ENCODE measurements at places on chromosomes 16 and 17. TPM values are rescaled to one million over a fixed set of nuclear protein-coding genes. Genes with fewer than 3 reads are reported as not detected.
A peak's percentile ranks its signal among the peaks of the same experiment; 100 is the strongest.

Gene PRAC2
- not detected for total RNA-seq

Gene CES5A
- not detected for total RNA-seq

Gene SERPINF2
- total RNA-seq = 0.37 TPM

Gene PSMD12
- 55.7 TPM for total RNA-seq

Gene BAIAP3
- total RNA-seq = 26.7 TPM

Gene WDR59
- total RNA-seq = 65.9 TPM

Gene RAB11FIP4
- total RNA-seq = 103 TPM

Gene FBXL19
- 76.8 TPM for total RNA-seq

Gene CLEC3A
- total RNA-seq = not detected

Gene CLDN6
- 31.1 TPM for total RNA-seq

Gene FBXO39
- not detected for total RNA-seq

DNA sequence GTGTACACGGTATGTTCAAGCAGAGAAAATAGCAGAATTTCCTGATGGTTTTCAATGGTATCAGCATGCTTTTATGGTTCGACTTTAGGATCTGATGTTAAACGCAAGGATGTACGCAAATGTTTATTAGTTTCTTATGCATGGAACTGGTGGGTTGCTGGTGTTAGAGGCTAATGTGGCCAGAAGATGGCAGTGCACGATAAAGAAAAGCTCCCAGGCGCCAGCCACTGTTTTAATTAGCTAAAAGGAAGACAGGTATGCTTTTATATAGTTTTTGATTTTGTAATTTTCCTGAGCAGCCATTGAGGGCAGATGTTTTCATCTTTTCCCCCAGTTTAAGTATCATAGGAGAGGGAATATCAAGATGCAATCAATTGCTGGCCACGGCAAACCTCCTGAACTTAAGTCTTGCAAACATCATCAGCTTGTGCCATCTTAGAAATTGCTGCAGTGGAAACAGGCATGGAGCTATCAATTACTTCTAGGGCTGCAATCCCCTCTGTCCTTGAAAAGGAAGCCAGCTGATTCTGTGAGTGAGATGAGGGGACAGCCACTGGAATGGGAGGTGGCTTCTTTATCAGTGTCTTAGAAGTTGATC, 648.5 kb upstream of the RBFOX1 start:
- DNase-seq = peak; percentile 24
- H3K27ac ChIP-seq = no peak overlapping the region
- no peak overlapping the region for H3K4me3 ChIP-seq

- peaks cover 7% of the 10 kb centered on the region for H3K4me1 ChIP-seq
- DNase-seq = no peak
- no peak overlapping the region for H3K27ac ChIP-seq
- H3K36me3 ChIP-seq = peaks cover 7% of the 10 kb centered on the region
Observed at GRCh38 chr17:47701608-47702007, 7.6 kb downstream of the TBKBP1 start.

- peaks cover 2% of the 10 kb centered on the region for H3K27me3 ChIP-seq
- H3K27ac ChIP-seq = no peak overlapping the region
- H3K36me3 ChIP-seq = peaks cover 21% of the 10 kb centered on the region
- H3K4me3 ChIP-seq = no peak overlapping the region
- no peak for DNase-seq
Observed at GRCh38 chr17:80110927-80111701, 9.7 kb downstream of the GAA start.

- no peak overlapping the region for H3K27ac ChIP-seq
- H3K27me3 ChIP-seq = no peaks in the 10 kb centered on the region
- H3K4me1 ChIP-seq = no peaks in the 10 kb centered on the region
- no peak for DNase-seq
Observed at GRCh38 chr17:39064374-39064773, 87.1 kb downstream of the PLXDC1 start.

DNA sequence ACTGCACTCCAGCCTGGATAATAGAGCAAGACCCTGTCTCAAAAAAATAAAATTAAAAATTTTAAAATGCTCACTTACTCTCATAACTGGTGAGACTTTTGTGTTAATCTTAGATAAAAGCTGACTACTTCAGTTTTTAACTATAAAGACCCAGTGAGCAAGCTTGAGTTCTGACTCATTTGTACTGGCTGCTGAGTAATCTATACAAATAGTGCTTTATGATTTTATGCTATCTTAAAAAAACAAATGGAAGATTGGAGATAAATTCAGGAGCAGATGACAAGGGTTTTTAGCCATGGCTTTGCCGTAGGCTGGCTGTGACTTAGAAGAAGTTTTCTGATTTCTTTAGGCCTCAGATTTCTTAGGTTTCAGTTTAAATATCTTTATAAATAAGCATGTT, 30.5 kb downstream of the SNTB2 start:
- H3K36me3 ChIP-seq = no peaks in the 10 kb centered on the region
- H3K27me3 ChIP-seq = no peaks in the 10 kb centered on the region
- DNase-seq = no peak
- no peak overlapping the region for H3K4me3 ChIP-seq
- H3K27ac ChIP-seq = no peak overlapping the region
- peaks cover 6% of the 10 kb centered on the region for H3K4me1 ChIP-seq

DNA sequence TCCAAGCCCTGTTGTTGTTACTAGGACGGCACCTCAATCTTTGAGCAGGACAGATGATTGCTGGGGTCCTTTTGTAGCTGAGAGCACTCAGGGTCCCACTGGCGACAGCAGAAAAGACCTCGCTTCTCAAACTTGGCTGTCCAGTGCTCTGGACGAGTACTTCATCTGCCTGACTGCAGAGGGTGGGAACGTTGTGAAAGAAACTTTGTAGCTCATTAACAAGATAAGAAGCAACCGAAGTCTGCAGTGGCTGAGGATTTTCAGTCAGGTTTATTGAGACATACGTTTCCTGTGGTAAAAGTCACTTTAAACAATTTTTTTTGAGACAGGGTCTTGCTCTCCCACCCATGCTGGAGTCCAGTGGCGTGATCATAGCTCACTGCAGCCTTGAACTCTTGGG, 191.7 kb downstream of the PRKCB start:
- no peaks in the 10 kb centered on the region for H3K36me3 ChIP-seq
- DNase-seq = no peak
- no peak overlapping the region for H3K27ac ChIP-seq
- no peak overlapping the region for H3K4me3 ChIP-seq
- H3K4me1 ChIP-seq = no peaks in the 10 kb centered on the region
- peaks cover 5% of the 10 kb centered on the region for H3K27me3 ChIP-seq

DNA sequence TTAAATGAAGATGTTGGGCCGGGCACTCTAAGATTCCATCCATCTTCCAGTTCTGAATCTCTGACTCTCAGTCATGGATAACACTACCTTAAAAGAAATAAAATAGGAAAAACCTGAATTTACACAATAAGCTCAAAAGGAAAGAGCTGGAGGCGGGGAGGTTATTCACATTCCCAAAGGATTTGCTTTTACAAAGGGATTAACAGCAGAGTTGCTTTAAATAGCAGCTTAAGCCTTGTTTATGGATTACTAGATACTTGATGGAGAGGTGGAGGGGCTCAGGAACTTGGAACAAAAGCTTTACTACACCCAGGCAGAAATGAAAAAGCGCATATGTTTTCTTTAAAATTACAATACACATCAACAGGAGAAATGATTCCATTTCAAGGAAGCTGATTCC, 84.5 kb downstream of the XYLT1 start:
- no peaks in the 10 kb centered on the region for H3K36me3 ChIP-seq
- no peaks in the 10 kb centered on the region for H3K27me3 ChIP-seq
- H3K4me1 ChIP-seq = peaks cover 24% of the 10 kb centered on the region

- H3K27ac ChIP-seq = no peak overlapping the region
- H3K4me3 ChIP-seq = no peak overlapping the region
- no peaks in the 10 kb centered on the region for H3K27me3 ChIP-seq
- DNase-seq = no peak
- H3K36me3 ChIP-seq = peaks cover 24% of the 10 kb centered on the region
Observed at GRCh38 chr16:83102336-83102735, 475.6 kb downstream of the CDH13 start.

- no peaks in the 10 kb centered on the region for H3K36me3 ChIP-seq
- DNase-seq = no peak
- no peak overlapping the region for H3K27ac ChIP-seq
- H3K27me3 ChIP-seq = no peaks in the 10 kb centered on the region
- H3K4me3 ChIP-seq = no peak overlapping the region
Observed at GRCh38 chr16:77298418-77299360, 99.5 kb downstream of the SYCE1L start.

- no peak for DNase-seq
- H3K4me1 ChIP-seq = peaks cover 51% of the 10 kb centered on the region
- peak overlapping the region; percentile 95 for H3K27ac ChIP-seq
Observed at GRCh38 chr17:57726838-57727237, 18.3 kb downstream of the CCDC182 start.

DNA sequence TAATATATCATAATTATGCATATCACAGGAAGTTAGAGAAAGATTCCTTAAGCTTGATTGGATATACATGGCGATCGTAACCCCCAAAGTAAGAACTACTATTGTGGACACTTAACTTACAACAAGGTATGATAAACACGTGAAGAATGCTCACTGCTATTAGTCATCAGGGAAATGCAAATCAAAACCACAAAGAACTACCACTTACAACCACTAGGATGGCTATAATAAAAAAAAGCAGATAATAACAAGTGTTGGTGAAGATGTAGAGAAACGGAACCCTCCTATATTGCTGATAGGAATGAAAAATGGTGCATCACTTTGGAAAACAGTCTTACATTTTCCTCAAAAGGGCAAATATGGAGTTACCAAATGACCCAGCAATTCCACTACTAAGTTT, 265.9 kb downstream of the SLC39A11 start:
- no peak overlapping the region for H3K4me3 ChIP-seq
- H3K27ac ChIP-seq = no peak overlapping the region
- H3K27me3 ChIP-seq = peaks cover 2% of the 10 kb centered on the region
- peaks cover 4% of the 10 kb centered on the region for H3K4me1 ChIP-seq
- H3K36me3 ChIP-seq = peaks cover 30% of the 10 kb centered on the region

GRCh38 chr16:26840691-26841090, 226.0 kb upstream of the C16orf82 start:
- H3K27ac ChIP-seq = no peak overlapping the region
- DNase-seq = no peak
- no peaks in the 10 kb centered on the region for H3K4me1 ChIP-seq
- H3K36me3 ChIP-seq = no peaks in the 10 kb centered on the region
- peaks cover 2% of the 10 kb centered on the region for H3K27me3 ChIP-seq

DNA sequence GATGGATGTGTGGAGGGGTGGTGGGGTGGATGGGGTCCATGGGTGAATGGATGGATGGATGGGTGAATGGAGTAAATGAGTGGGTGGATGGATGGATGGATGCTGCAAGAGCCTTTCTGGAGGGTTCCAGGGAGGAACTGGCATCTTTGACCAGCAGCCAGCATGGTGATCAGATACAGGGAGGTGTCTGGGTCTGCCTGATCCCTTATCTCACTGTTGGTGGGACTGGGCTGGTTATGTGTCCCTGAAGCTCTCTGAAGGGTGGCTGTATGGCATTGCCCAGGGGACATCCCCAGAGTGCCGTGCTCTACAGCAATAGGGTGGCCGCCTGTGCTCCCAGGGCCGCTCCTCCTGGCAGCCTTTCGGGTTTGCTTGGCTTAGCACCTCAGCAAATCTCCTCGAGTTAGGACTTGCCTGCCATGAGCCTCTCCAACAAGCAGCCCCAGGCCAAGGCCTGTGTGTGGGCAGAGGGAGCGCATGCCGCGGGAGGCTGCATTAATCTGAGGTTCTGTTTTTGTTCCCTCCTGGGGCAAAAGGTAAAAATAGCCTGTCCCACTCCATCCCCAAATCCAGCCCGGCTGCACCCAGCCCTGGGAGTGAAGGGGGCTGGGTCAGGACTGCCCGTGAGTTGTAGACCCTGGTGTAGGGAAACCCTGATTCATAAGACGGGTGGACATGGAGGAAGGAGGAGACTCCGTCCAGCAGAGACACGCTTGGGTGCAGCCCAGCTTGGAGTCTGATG, 165.4 kb downstream of the SEC14L1 start:
- peaks cover 11% of the 10 kb centered on the region for H3K27me3 ChIP-seq
- H3K4me3 ChIP-seq = no peak overlapping the region
- H3K27ac ChIP-seq = no peak overlapping the region

- no peak for DNase-seq
- no peaks in the 10 kb centered on the region for H3K36me3 ChIP-seq
- peaks cover 8% of the 10 kb centered on the region for H3K27me3 ChIP-seq
- H3K27ac ChIP-seq = peak overlapping the region; percentile 66
Observed at GRCh38 chr16:4392382-4393239, 21.0 kb downstream of the VASN start.

GRCh38 chr16:83792391-83792790, 15.4 kb upstream of the HSBP1 start:
- no peak overlapping the region for H3K27ac ChIP-seq
- peaks cover 5% of the 10 kb centered on the region for H3K36me3 ChIP-seq
- H3K4me3 ChIP-seq = no peak overlapping the region
- H3K27me3 ChIP-seq = peaks cover 6% of the 10 kb centered on the region

- no peak overlapping the region for H3K27ac ChIP-seq
- H3K4me1 ChIP-seq = peaks cover 2% of the 10 kb centered on the region
- H3K36me3 ChIP-seq = no peaks in the 10 kb centered on the region
- no peak for DNase-seq
- no peak overlapping the region for H3K4me3 ChIP-seq
- peaks cover 6% of the 10 kb centered on the region for H3K27me3 ChIP-seq
Observed at GRCh38 chr17:14575471-14575953, 274.6 kb downstream of the HS3ST3B1 start.

GRCh38 chr16:23950898-23951297, 115.1 kb downstream of the PRKCB start:
- peaks cover 2% of the 10 kb centered on the region for H3K27me3 ChIP-seq
- H3K4me1 ChIP-seq = peaks cover 17% of the 10 kb centered on the region
- H3K36me3 ChIP-seq = no peaks in the 10 kb centered on the region
- no peak overlapping the region for H3K4me3 ChIP-seq

GRCh38 chr16:68991075-68991474, 114.4 kb upstream of the HAS3 start:
- DNase-seq = no peak
- no peaks in the 10 kb centered on the region for H3K4me1 ChIP-seq
- no peaks in the 10 kb centered on the region for H3K27me3 ChIP-seq

DNA sequence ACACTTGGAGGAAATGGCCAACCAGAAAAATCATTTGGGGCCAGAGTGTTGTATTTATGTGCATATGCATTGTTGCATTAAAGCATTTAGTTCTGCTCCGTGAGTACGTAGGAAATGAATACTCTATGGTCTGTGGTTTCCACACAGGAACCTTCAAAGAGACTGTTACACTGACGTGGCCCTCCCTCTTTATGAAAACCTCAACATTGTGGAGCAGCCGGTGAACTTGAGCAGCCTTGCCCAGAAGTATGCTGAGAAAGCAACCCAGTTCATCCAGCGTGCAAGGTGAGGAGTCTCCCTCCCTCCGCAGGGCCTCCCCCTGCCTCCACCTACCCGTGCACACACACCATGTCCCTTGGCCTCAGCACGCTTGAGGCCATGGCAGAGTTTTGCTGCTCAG, 65.2 kb downstream of the ARSG start:
- H3K4me1 ChIP-seq = peaks cover 4% of the 10 kb centered on the region
- no peak overlapping the region for H3K4me3 ChIP-seq
- no peak overlapping the region for H3K27ac ChIP-seq
- no peak for DNase-seq
- no peaks in the 10 kb centered on the region for H3K27me3 ChIP-seq

- H3K4me1 ChIP-seq = no peaks in the 10 kb centered on the region
- H3K27ac ChIP-seq = no peak overlapping the region
- DNase-seq = no peak
- no peaks in the 10 kb centered on the region for H3K27me3 ChIP-seq
Observed at GRCh38 chr16:83494459-83494858, 313.3 kb upstream of the HSBP1 start.

GRCh38 chr16:84295203-84295860, 654 bp downstream of the WFDC1 start:
- no peaks in the 10 kb centered on the region for H3K27me3 ChIP-seq
- H3K27ac ChIP-seq = no peak overlapping the region
- peak overlapping the region; percentile 35 for H3K4me3 ChIP-seq
- no peaks in the 10 kb centered on the region for H3K36me3 ChIP-seq

All from glutamatergic neuron (in vitro differentiated cells).